Right atrium auricular region (tissue), 2 donors: ENCODE measurements at places on chromosomes 16 and 17. TPM values are rescaled to one million over a fixed set of nuclear protein-coding genes. Genes with fewer than 3 reads are reported as not detected.

The ITGA2B gene
- 1.0 TPM for total RNA-seq

The MEFV gene
- total RNA-seq: 2.2 TPM

The CRYBA1 gene
- not detected for total RNA-seq

The ALOX15 gene
- total RNA-seq: 65.0 TPM

The TPSD1 gene
- not detected for total RNA-seq

The ZFP3 gene
- total RNA-seq: 7.4 TPM

The FBXW10B gene
- total RNA-seq: not detected

The MYH1 gene
- total RNA-seq: 0.07 TPM

DNA sequence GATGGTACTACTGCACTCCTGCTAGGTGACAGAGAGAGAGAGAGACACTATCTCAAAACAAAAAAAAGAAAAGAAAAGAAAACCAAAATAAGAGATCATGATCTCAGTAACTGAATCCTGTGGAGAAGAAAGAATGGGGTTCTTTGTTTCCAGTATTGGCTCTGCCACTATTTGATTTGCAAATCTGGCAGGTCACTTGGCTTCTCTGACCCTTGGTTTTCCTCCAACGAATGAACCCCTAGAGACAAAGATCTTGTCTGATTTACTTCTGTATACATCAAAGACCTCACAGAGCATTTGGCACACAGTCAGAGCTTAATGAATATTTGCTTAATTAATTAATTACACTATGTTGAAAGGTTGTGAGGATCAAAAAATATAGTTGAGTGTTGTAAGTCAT is 47.9 kb upstream of the NLK start:
- no peak overlapping the region for H3K27ac ChIP-seq
- no peaks in the 10 kb centered on the region for H3K4me1 ChIP-seq
- no peaks in the 10 kb centered on the region for H3K27me3 ChIP-seq
- no peak for DNase-seq
- H3K36me3 ChIP-seq: no peaks in the 10 kb centered on the region

DNA sequence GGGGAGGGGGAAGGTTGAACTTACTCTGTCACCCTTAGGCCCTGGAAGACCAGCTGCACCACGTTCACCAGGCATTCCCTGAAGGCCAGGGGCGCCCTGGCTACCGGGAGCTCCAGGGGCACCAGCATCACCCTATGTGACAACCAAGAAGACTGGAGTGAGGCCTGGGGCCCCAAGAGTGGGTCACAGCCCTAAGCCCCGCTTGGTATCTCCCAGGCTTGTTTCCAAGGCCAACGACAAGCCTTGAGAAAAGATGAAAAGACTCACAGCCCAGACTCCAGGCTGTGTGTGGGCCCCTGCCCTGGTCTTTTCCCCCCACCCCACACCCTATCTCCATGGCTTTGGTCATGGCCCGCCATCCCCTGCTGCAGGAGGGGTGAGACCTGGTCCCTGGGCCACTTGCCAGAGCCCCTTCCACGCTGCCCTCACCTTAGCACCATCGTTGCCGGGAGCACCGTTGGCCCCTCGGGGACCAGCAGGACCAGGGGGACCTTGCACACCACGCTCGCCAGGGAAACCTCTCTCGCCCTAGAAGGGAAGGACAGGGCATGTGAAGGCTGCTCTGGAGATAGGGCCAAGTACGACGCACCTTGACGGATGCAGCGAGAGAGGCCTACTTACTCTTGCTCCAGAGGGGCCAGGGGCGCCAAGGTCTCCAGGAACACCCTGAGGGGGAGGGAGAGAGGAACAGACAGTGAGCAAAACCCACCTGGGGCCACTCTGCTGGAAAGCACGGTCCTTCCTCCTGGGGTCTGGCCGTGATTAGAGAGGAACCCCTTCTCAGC is 9.9 kb downstream of the COL1A1 start:
- H3K4me1 ChIP-seq: no peaks in the 10 kb centered on the region
- peak overlapping the region; percentile 23 for H3K27ac ChIP-seq
- H3K4me3 ChIP-seq: no peak overlapping the region
- no peak for DNase-seq
- H3K36me3 ChIP-seq: peaks cover 77% of the 10 kb centered on the region

DNA sequence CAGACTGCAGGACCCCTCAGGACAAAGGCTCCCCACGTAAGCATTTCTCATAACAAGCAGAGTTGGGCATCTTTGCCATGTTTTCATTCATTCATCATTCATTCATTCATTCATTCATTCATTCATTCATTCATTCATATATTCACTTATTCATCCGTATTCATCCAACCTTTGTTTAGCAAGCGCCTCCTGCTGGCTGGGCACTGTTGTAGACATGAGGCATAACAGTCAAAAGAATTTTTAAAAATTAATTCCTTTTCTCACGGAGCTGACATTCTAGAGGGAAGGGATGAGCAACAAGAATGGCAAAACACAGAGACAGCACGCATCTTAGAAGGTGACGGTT is 351.7 kb upstream of the TNRC6C start:
- H3K27me3 ChIP-seq: no peaks in the 10 kb centered on the region
- no peak overlapping the region for H3K27ac ChIP-seq
- no peak overlapping the region for H3K4me3 ChIP-seq
- no peaks in the 10 kb centered on the region for H3K36me3 ChIP-seq
- no peak for DNase-seq

DNA sequence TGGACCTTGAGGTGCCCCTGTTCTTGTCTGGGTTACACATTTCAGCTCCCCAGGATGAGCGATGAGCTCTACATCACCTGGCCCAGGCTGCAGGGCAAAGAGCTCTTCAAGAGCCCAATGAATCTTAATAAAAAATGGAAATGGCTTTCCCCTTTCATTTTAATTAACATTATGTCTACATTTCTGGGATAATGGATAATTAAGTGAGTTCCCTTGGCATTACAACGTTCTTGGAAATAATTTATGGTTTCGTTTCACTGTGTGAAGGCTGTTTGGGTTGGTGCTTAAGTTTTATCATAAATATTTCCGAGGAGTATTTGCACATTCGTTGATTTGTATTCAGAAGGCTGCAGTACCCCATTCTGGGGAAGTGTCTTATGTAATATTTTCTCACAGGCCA is 678.3 kb upstream of the EEF2KMT start:
- no peaks in the 10 kb centered on the region for H3K36me3 ChIP-seq
- no peaks in the 10 kb centered on the region for H3K4me1 ChIP-seq
- no peak for DNase-seq
- no peak overlapping the region for H3K4me3 ChIP-seq
- H3K27ac ChIP-seq: no peak overlapping the region
- H3K27me3 ChIP-seq: no peaks in the 10 kb centered on the region

- H3K27ac ChIP-seq: no peak overlapping the region
- H3K27me3 ChIP-seq: no peaks in the 10 kb centered on the region
- no peak overlapping the region for H3K4me3 ChIP-seq
- no peak for DNase-seq
- H3K4me1 ChIP-seq: no peaks in the 10 kb centered on the region
Observed at GRCh38 chr17:44464037-44464436, 39.2 kb downstream of the GPATCH8 start.

GRCh38 chr17:79614248-79614647 is 3.4 kb upstream of the RBFOX3 start:
- peaks cover 11% of the 10 kb centered on the region for H3K4me1 ChIP-seq
- H3K27me3 ChIP-seq: peaks cover 21% of the 10 kb centered on the region
- no peaks in the 10 kb centered on the region for H3K36me3 ChIP-seq
- DNase-seq: no peak

DNA sequence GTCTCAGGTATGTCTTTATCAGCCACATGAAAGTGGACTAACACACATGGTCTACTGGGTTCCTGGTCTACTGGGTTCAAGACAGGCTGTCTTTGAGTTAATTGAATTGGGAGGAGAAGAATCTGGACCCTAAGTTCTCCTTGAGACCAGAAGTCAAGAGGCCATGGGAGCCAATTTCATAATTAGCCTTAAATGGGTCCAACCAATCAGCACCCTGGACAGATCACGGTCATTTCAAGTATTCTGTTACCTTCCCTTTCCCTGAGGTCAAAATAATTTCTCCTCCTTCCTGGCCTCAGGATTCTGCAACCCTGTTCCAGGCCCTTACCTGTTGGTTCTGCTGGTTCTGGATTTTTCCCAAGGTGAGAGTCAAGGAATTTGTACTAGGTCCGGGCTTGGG is 23.8 kb downstream of the OSBPL7 start:
- H3K27me3 ChIP-seq: no peaks in the 10 kb centered on the region
- no peaks in the 10 kb centered on the region for H3K36me3 ChIP-seq
- H3K4me1 ChIP-seq: no peaks in the 10 kb centered on the region
- H3K4me3 ChIP-seq: no peak overlapping the region
- DNase-seq: no peak
- H3K27ac ChIP-seq: no peak overlapping the region

DNA sequence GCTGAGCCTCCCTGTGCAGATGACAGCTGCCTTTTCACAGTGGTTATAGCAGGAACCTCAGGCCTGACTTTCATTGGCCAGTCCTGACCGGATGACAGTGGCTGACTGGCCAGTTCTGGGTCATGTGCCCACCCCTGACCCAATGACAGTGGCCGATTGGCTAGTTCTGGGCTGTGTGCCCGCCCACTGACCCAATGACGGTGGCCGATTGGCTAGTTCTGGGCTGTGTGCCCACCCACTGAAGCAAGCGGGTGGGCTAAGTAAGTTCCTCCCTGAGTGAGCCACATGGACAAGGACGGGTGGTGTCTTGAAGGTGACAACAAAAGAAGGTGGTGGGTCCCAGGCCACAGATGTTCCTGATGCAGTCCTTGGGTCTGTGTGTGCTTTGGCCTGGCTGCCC is 9.5 kb downstream of the DEF8 start:
- no peaks in the 10 kb centered on the region for H3K27me3 ChIP-seq
- no peaks in the 10 kb centered on the region for H3K4me1 ChIP-seq
- no peak overlapping the region for H3K27ac ChIP-seq
- H3K4me3 ChIP-seq: no peak overlapping the region
- peaks cover 34% of the 10 kb centered on the region for H3K36me3 ChIP-seq

GRCh38 chr16:80007231-80007630 is 406.7 kb upstream of the MAF start:
- H3K4me3 ChIP-seq: no peak overlapping the region
- H3K27me3 ChIP-seq: no peaks in the 10 kb centered on the region
- H3K27ac ChIP-seq: no peak overlapping the region

DNA sequence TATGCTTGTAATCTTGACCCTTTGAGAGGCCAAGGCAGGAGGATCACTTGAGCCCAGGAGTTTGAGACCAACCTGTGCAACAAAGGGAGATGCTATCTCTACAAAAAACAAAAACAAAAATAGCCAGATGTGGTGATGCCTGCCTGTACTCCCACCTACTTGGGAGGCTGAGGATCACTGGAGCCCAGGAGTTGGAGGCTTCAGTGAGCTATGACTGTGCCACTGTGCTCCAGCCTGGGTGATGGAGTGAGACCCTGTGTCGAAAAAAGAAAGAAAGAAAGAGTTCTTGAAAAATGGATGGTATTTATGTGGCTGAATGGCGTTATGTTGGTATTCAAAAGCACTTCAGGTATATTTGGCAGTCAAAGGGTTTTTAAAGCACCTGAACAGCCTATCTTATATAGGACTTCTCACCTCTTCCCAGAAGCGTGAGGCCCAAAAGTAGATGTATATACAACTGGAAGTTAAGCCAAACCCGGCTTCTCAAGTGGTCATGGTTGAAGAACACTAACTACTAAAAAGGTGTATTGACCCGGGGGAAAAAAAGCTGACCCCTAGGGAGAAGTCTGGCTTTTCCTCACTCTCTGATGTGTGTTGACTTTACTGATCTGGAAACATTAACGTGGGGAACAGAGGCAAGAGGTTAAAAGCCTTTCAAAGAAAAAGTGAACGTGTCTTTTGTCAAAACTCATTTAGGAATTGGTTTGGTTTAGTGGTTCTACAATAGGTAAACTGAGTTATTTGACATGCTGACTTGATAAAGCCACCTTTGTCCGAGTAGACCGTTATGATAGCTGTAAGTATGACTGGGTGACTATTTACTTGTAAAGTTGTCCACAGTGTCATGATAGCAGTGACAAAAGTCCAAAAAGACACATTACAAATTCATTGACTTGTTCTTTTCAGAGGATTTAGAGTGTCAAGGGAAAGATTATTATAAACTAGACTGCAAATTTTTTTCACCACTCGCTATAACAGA is 183.4 kb downstream of the IRX3 start:
- H3K27me3 ChIP-seq: no peaks in the 10 kb centered on the region
- no peaks in the 10 kb centered on the region for H3K4me1 ChIP-seq
- H3K4me3 ChIP-seq: no peak overlapping the region
- no peak for DNase-seq
- no peak overlapping the region for H3K27ac ChIP-seq
- no peaks in the 10 kb centered on the region for H3K36me3 ChIP-seq

DNA sequence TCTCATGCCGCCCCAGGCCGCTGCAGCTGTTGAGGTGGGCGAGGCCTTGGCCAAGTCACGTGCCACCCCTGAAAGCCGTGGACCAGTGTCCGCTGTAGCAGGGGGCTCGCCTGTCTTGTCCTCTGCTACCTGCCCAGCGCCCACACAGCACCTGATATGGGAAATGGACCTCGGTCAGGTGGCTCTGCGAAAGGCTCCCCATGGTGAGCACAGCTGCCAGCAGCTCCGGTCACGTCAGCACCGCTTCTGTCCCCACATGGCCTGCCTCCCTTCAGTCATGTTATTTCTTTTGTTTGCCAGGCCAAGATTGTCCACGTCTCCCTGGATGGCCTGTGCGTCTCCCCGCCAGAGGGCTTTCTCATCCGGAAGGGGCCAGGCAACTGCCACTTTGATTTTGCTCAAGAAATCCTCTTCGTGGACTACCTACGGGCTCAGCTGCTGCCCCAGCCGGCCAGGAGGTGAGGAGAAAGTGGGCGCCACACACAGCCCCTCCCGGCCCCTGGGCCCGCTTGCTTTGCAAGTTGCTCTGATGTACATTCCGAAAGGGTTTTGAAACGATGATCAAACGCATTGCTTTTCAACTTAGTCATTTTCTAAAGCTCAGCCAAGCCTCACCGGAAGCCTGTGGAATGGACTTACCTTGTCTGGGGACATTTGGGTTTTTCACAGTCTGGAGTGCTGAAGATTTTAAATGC is 219.8 kb downstream of the KATNIP start:
- H3K4me3 ChIP-seq: no peak overlapping the region
- H3K27ac ChIP-seq: no peak overlapping the region
- H3K36me3 ChIP-seq: peaks cover 22% of the 10 kb centered on the region
- DNase-seq: no peak
- H3K27me3 ChIP-seq: no peaks in the 10 kb centered on the region

GRCh38 chr17:57966875-57967274 is 11.7 kb upstream of the CUEDC1 start:
- no peaks in the 10 kb centered on the region for H3K27me3 ChIP-seq
- no peaks in the 10 kb centered on the region for H3K4me1 ChIP-seq
- DNase-seq: no peak
- no peak overlapping the region for H3K27ac ChIP-seq

- H3K4me1 ChIP-seq: peaks cover 49% of the 10 kb centered on the region
- peak overlapping the region; percentile 66 for H3K27ac ChIP-seq
- H3K36me3 ChIP-seq: peaks cover 14% of the 10 kb centered on the region
- H3K4me3 ChIP-seq: no peak overlapping the region
Observed at GRCh38 chr17:81097943-81098308, 63.0 kb downstream of the BAIAP2 start.

GRCh38 chr17:20280851-20281250 is 186.5 kb downstream of the LGALS9B start:
- no peaks in the 10 kb centered on the region for H3K27me3 ChIP-seq
- no peaks in the 10 kb centered on the region for H3K36me3 ChIP-seq
- H3K27ac ChIP-seq: no peak overlapping the region
- no peaks in the 10 kb centered on the region for H3K4me1 ChIP-seq
- no peak for DNase-seq

GRCh38 chr17:51371732-51372151 is 111.4 kb downstream of the UTP18 start:
- H3K36me3 ChIP-seq: no peaks in the 10 kb centered on the region
- H3K27ac ChIP-seq: no peak overlapping the region
- DNase-seq: no peak
- H3K4me1 ChIP-seq: no peaks in the 10 kb centered on the region
